Uterus (tissue), 4 donors: ENCODE measurements at places on chromosomes 7 and 10. TPM values are rescaled to one million over a fixed set of nuclear protein-coding genes. Genes with fewer than 3 reads are reported as not detected.

- DNase-seq: no peak
These were observed 72.5 kb downstream of the CDHR3 start for GRCh38 chr7:106035568-106035967.

DNA sequence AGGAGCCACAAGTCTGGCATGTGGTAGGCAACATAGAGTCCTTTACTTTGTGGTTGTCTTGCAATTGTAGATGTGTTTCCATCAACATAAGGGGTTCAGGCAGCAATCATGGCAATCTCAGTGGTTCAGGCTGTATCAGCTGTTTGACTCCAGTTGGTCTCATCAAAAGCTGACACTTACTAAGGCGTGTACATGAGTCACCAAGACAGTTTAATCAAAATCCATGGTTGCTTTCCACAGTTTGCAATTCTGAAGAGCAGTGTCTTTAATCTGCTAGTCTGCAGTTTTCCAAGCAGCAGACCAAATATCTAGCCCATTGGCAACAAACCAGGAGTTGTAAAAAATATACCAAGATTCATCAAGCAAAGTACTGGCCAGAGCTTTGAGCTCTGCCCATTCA is 210.2 kb downstream of the MDFIC start:
- no peak for DNase-seq

Gene PRSS37
- not detected for total RNA-seq

Gene C7orf57
- total RNA-seq: not detected

Gene GDF2
- total RNA-seq: not detected

DNA sequence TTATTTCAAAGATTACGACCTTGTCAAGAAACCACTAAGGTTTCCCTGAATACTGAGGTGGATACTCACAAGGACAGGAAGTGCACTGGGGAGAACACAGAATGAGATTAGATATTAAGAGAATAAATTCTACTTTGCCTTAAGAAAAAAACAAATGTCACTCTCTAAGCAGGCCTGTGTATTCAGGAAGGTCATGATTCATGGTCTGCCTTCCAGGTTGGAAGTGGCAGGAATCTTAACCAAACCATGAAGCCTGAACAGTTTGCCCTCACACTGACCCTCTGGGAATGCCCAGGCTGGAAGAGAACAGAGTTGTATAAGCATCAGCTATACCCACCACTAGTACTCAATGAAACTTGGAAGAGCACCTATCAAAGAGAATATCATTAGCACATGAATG is 227.6 kb downstream of the DGKI start:
- no peak for DNase-seq
